ENCODE measurements at places on chromosomes 6 and 20. TPM values are rescaled to one million over a fixed set of nuclear protein-coding genes. Genes with fewer than 3 reads are reported as not detected.

DNA sequence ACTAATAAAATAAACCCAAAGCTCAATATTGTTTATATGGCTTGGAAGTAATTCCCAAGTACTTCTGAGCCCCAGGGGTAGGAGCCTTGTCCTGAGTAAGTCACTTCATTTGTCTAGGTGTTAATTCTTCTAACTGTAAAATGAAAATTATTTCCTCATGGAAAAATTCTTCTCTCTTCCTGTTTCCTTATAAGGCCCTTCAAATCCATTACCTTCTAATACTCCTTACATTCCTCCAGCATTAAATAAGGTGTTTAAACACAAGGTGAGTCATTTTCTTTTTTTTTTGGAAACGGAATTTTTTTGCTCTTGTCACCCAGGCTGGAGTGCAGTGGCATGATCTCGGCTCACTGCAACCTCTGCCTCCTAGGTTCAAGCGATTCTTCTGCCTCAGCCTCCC lies 41.9 kb downstream of the PRR18 start:
- DNase-seq = no peak

DNA sequence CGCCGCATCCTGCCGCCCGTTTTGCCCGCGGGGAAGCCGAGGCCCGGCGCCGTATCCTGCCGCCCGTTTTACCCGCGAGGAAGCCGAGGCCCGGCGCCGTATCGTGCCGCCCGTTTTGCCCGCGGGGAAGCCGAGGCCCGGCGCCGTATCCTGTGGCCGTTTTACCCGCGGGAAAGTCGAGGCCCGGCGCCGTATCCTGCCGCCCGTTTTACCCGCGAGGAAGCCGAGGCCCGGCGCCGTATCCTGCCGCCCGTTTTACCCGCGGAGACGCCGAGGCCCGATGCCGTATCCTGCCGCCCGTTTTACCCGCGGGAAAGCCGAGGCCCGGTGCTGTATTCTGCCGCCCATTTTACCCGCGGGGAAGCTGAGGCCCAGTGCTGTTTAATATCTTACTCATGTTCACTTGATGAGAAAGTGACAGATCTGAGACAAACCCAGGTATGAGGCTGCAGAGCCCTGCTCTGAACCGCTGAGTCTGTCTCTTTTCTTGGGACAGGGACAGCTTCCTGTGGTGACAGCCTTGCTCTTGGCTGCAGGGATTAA lies 129.4 kb downstream of the CDH26 start:
- no peak for DNase-seq

DNA sequence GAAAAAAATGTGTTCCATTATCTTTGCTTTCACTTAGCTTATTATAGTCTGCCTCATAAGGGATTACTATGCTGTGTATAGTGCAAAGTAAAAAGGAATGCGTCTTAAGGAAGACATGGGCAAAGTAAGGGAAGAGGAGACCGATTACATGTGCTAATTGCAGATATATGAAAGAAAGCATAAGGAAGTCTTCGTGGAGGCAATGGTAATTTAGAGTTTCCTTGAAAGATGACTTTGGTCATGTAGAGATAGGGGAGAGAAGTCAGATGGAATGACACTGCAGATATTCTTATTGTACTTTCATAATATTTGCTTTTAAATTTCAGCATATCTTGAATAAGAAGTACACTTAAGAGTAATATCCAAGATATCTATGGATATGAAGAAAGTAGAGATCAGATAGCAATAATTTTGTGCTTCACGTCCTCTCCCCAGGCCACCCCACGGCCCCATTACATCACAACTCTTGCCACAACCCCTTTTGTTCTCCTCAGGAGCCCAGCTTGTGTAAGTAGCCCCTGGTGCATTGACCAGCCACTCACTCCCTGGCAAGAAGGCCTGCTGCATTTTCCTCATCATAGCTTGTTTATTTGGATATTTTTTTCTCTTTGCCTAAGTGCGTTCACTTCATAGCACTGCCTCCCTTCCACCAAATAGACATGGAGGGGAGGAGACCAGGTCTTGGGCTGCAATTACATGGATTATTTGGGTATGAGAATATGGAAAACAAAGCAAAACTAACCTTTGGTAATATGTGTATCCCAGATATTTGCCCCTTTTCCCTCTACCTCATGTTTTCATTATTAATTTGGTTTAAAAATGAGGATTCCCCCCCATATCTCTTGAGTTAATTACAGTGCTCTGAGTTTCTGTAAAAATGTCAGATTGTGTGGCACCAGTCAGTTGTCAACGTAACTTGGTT lies 30.7 kb upstream of the COL10A1 start:
- no peak for DNase-seq

- DNase-seq = no peak
Measured at GRCh38 chr6:40760887-40761286, 173.7 kb upstream of the LRFN2 start.

DNA sequence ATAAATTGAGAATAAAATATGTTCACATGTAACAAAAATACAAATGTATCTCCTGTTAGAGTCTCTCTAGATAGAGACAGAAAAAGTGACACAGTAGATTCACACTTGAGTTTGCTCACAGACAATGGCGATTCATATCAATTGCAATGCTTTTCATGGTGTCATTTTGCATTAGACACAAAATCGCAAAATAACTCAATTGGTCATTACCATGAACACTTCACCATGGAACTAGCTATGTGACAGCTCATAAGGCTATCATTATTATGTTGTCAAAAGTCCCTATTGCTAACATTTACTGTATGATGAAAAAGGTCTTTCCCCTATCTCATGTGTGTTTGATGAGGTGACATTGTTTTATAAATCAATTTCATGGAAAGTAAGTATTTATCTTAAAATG lies 249.5 kb upstream of the AGPAT4 start:
- DNase-seq = no peak

GRCh38 chr6:163414117-163414945 lies at the start of gene QKI:
QKI (plus strand) TSS chr6:163414718; CDS start chr6:163415194, 476 bp downstream.
- peak; percentile 60 for DNase-seq

GRCh38 chr20:6094063-6094462 lies 28.8 kb downstream of the FERMT1 start:
- DNase-seq = no peak

GRCh38 chr20:8532169-8532568 lies 400.1 kb downstream of the PLCB1 start:
- DNase-seq = no peak

The CNBD2 gene
- not detected for polyA plus RNA-seq

The PPP1R3G gene
- 0.05 TPM for polyA plus RNA-seq
